ENCODE measurements at places on chromosomes 3 and 15. TPM values are rescaled to one million over a fixed set of nuclear protein-coding genes. Genes with fewer than 3 reads are reported as not detected.
A peak's percentile ranks its signal among the peaks of the same experiment; 100 is the strongest.

The AP3B2 gene
- total RNA-seq: not detected

The LAMB2 gene
- 1,265 TPM for total RNA-seq

The TUSC7 gene
- total RNA-seq: not detected

The MST1 gene
- 3.3 TPM for total RNA-seq

The NOX5 gene
- 0.08 TPM for total RNA-seq

The ZNF860 gene
- total RNA-seq: not detected

The XRN1 gene
- total RNA-seq: 35.3 TPM

- H3K36me3 ChIP-seq: no peaks in the 10 kb centered on the region
- H3K27ac ChIP-seq: no peak overlapping the region
- no peak overlapping the region for H3K4me3 ChIP-seq
- no peak for DNase-seq
- no peaks in the 10 kb centered on the region for H3K27me3 ChIP-seq
- H3K4me1 ChIP-seq: no peaks in the 10 kb centered on the region
Observed at GRCh38 chr15:47551079-47551478, 166.2 kb upstream of the SEMA6D start.

DNA sequence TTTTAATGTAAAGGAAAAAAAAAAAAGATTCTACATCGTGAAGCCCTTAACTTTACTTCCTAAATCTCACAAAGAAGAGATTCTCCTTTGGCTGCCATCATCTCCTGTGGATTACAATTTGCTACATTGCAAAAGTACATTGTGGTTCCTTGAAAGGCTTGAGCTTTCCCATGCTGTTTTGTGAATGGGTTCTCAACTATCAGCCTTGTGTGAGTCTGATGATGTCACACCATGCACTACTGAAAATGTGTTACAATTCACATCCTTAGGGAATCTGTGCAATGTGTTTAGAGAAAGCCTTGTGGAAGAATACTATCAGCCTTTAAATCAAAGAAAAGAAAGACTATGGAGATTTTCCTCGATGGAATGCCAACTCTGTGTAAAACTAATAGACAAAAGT lies 510.0 kb upstream of the ALCAM start:
- H3K27me3 ChIP-seq: no peaks in the 10 kb centered on the region
- DNase-seq: no peak
- H3K27ac ChIP-seq: no peak overlapping the region
- no peaks in the 10 kb centered on the region for H3K4me1 ChIP-seq
- no peaks in the 10 kb centered on the region for H3K36me3 ChIP-seq

DNA sequence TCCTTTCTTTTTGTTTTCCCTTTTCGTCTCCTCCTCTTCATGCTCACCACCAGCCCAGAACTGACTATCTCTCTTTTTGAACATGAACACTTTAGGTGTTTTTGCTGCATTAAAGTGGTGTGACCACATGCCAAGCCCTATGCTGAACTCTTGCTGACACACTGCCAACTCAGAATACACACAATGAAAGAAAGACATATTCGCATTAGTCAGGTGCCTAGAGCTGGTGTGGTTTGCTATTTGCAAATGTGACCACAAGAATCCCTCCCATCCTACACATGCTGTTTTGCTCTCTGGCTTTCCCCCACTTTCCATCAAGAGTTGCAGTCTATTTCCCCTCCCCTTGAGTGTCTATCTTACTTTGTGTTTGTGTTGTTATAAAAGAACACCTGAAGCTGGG lies 967.8 kb upstream of the CFAP20DC start:
- no peak overlapping the region for H3K27ac ChIP-seq
- no peak for DNase-seq
- H3K4me3 ChIP-seq: no peak overlapping the region
- H3K27me3 ChIP-seq: no peaks in the 10 kb centered on the region
- H3K4me1 ChIP-seq: no peaks in the 10 kb centered on the region

DNA sequence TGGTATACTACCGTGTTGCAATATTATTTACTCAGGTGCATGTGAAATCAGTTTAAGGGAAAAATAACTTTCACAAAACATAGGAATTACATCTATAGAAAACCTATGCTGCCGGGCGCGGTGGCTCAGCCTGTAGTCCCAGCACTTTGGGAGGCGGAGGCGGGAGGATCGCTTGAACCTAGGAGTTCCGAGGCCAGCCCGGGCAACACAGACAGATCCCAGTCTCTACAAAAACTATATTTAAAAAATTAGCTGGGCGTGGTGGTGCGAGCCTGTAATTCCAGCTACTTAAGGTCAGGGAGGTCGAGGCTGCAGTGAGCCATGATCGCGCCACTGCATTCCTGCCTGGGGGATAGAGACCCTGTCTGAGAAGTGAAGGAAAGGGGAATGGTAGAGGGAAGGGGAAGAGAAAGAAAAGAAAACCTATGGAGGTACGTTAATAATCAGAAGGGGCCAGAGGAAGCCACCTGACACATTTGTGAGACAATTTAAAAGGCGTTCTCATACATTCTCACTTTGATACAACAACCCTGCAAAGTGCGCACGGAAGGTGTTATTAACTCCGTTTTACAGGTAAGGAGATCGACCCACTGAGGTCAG lies 456 bp upstream of the TMEM62 start:
- DNase-seq: no peak
- no peaks in the 10 kb centered on the region for H3K27me3 ChIP-seq
- peaks cover 29% of the 10 kb centered on the region for H3K4me1 ChIP-seq
- peak overlapping the region; percentile 67 for H3K4me3 ChIP-seq

GRCh38 chr3:4753073-4753691 lies 226.1 kb upstream of the BHLHE40 start:
- peaks cover 6% of the 10 kb centered on the region for H3K36me3 ChIP-seq
- no peaks in the 10 kb centered on the region for H3K27me3 ChIP-seq
- no peak for DNase-seq
- H3K27ac ChIP-seq: no peak overlapping the region
- peaks cover 42% of the 10 kb centered on the region for H3K4me1 ChIP-seq

- peaks cover 76% of the 10 kb centered on the region for H3K4me1 ChIP-seq
- no peak overlapping the region for H3K4me3 ChIP-seq
- no peaks in the 10 kb centered on the region for H3K36me3 ChIP-seq
- no peaks in the 10 kb centered on the region for H3K27me3 ChIP-seq
Observed at GRCh38 chr3:177337541-177338331, 140.5 kb upstream of the TBL1XR1 start.

DNA sequence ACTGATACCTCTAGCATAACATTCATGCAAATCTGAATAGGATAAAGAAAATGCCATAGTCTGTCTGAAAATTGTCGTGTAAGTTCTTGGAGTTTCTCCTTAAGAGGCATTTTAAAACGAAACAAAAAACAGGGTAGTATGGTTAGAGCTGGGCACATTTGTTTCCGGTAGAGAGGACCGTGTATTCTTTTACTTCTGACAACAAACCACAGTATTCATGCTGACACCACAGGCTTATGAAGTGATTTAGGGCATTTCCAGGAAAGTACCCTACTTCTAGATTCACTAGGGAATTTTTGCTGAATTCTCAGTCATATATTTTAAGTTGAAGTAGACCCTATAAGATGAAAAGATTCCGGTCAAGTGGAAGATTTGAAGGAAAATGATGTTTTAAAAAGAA lies 541.3 kb downstream of the UNC13C start:
- H3K4me3 ChIP-seq: no peak overlapping the region
- no peaks in the 10 kb centered on the region for H3K4me1 ChIP-seq
- H3K36me3 ChIP-seq: no peaks in the 10 kb centered on the region
- no peak for DNase-seq
- no peak overlapping the region for H3K27ac ChIP-seq

GRCh38 chr15:50046867-50047266 lies 72.2 kb downstream of the ATP8B4 start:
- H3K27me3 ChIP-seq: no peaks in the 10 kb centered on the region
- no peaks in the 10 kb centered on the region for H3K36me3 ChIP-seq
